ENCODE measurements at places on chromosomes 11 and 22.

GRCh38 chr11:75583718-75584658 is 21.9 kb downstream of the SERPINH1 start:
- no peak for DNase-seq

DNA sequence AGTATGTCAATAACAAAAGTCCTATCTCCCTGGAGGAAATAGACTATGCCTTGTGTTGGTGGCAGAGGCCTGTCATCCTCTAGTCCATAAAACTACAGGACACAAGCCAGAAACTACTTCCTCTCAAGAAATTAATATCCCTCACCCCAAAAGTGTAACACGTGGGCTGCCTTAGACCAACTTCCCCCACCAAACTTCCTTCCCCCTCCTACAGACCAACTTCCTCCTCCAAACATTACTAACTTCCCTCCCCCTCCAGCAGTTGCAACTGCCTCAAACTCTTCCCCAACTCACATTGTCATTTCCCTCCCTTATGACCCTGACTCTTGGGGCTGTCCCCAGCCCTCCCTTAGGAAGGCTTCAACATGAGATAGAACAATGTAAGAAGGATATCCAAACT is 6.3 kb downstream of the OR52K2 start:
- no peak for DNase-seq

DNA sequence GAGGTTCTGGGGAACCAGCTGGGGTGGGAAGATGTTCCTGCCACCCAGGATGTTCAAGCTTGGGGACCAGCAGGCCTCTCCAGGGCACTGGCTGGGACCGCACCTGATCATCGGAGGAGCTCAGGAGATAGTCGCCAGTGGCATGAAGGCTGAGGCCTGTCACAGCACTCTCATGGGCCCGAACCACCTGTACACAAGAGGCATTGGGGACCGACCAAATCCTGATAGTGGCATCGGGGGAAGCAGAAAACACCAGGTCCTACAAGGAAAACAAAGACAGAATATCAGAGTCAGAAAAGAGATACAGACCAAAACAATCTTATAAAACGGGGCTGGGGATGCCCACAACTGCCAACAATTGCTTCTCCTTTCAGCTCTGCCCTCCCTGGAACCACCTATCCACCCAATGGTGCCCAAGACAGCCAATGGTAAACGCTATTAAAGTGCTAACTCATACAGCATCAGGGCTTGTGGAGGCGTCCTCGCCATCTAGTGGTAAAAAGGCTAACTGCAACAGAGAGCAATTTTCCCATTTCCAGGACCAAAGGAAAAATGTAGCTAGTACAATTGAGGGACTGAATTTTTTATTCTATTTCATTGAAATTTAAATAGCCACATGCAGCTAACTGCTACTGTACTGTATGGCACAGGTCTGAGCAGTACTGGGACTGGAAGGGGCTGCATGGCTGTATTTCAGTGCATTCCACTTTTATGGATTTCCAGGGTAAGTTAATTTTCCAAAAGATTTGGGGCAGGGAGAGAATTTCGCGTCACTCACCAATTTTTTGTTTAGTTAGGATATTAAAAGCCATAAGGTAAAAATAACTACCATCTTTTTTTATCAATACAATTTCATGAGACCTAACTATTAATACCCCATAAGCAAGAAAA is 7.1 kb downstream of the PRPF19 start:
- DNase-seq = no peak

DNA sequence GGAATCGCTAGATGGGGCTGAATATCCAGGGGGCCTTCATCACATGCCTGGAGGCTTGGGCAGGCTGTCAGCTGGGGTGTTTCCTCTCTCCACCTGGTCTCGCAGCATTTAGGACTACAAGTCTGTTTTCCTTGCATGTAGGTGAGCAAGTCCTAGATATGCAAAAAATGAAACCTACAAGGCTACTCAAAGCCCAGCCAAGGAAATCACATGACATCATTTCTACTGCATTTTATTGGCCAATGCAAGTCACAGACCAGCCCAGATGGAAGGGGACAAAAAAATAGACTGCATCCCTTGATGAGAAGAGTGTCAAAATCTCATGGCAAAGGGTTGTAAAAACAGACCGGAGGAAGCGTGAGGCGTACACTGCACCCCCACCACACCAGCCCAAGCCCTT is 9.6 kb upstream of the APOBEC3B start:
- no peak for DNase-seq

- DNase-seq = no peak
Measured at GRCh38 chr11:130613396-130613795, 165.0 kb downstream of the ADAMTS15 start.

- peak; percentile 66 for DNase-seq
Measured at GRCh38 chr22:30314915-30315314, 11.8 kb downstream of the TBC1D10A start.

DNA sequence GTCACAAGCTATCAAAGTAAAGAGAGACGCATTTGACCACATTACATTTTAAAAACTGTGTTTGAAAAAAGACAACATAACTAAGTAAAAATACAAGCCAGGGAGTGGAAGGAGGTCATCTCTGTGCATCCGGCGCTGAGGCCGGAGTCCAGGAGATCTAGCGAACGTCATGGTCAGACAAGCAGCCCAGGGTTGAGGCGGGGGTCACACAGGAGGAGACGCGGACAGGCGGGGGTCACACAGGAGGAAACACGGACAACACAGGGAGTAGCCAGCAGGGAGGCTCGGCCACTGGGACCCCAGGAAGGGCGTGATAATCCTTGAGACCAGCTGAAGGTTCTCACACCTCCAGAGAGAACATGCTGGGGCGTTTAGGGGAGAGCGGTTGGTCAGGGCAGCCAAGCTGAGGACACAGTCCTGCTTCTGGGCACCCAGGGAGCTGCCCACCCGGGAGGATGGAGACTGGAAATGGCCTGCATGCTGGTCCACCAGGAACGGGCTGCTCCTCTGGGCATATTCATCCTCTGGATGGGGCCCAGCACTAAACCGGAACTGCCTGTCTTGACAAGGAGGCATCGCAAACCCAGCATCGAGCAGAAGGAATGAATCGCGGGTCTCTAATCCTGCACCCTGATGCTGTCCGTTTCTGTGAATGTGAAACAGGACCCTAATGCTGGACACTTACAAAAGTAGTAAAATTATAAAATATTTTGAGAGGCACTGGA is 40.9 kb upstream of the MUC5AC start:
- DNase-seq = no peak

DNA sequence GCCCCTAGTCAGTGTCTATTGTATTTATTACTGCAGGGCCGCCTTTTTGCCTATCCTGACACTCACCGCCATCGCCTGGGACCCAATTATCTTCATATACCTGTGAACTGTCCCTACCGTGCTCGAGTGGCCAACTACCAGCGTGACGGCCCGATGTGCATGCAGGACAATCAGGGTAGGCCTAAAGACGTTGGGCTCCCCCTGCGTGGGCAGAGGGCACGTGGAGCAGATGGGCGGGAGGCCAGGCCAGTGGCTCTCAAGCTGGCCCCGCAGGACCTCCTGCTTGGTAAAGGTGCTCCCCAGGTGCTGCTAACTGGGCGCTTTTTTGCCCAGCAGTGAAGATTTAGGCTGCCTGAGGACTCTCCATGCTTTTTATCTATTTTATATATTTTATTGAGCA is 22.5 kb downstream of the CAT start:
- DNase-seq = no peak

GRCh38 chr11:129209891-129210830 is 18.0 kb upstream of the ARHGAP32 start:
- no peak for DNase-seq

GRCh38 chr11:10632483-10632882 is 61.1 kb downstream of the IRAG1 start:
- no peak for DNase-seq

- DNase-seq = no peak
Measured at GRCh38 chr11:61042537-61042936, 59.8 kb upstream of the CD5 start.

DNA sequence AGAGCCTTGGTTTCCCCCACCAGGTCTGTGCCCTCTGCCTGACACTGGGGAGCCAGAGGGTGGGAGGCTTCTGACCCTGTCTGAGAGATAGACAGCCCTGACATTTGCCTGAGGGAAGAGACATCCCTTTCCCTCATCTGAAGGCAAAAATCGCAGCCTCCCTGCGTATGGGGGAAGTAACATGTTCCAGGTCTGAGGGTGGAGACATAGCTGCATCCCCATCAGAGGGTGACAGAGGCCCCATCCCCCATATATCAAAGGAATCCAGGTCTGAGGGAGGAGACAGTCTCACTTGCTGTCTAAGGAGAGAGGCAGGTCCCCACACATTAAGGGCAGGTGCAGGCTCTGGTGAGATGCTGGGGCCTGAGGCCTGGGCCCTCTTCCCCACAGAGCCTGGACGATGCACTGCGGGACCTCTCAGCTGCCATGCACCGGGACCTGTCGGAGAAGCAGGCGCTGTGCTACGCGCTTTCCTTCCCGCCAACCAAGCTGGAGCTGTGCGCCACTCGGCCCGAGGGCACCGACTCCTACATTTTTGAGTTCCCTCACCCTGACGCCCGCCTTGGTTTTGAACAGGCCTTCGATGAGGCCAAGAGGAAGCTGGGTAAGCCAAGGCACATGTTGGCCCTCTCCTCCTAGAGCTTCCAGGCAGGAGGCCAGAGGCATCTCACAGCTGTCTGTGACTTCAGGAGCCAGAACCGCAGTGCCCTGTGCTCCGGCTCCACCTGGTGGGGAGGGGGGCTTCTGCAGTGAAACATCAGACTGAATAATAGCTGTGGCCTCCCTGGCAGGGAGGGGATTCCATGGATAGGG is 16.1 kb upstream of the RELT start:
- DNase-seq = no peak

DNA sequence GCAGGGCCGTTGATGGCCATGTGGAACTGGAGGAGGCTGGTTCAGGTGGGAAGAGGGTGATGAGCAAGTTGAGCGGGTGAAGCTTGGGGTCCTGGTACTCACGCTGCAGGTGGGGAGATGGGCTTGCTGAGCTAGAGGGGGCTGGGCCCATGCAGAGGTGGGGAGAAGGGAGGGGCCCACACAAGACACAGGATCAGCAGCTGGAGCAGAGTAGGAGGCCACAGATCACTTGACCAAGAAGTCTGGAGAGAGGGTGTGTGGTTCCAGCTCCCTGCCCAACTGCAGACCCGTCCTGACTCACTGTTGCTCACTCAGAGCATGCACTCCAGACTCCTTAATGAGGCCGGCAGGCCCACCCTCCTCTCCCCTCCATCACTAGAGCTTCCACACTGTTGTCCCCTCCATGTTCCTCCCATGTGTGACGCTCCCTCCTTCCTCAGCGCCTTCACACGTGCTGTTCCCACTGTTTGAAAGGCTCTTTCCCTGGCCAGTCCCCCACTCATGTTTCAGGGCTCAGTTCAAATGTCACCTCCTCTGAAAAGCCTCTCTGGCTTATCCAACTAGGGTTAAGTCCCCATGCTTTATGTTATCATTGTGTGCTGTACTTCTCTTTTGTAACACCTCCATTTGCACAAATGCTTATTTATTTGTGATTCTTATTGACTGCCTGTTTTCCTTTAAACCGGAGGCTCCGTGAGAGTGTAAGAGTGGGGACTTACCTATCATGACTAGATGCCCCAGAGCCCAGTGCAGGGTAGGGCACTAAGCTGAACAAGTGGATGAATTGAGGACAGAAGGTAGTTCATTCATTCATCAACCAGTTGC is 2.3 kb downstream of the CCDC86 start:
- DNase-seq = no peak

DNA sequence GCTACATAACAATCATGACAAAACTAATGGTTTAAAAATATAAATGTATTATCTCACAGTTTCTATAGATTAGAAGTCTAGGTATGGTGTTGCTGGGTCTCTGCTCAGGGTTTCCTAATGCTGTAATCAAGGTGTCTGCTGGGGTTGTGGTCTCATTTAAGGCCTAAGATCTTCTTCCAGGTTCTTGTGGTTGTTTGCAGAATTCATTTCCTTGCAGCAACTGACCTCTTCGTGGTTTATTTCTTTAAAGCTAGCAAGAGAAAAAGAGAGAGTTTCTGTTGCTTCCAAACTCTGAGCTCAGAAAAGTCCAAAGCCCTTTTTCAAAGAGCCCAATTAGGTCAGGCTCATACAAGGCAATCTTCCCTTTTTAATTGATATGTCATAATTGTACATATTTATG is 452.7 kb upstream of the CCDC179 start:
- DNase-seq = no peak

Measured in GM12878 (cell line).